Stimulated activated CD4-positive, alpha-beta T cell treated with anti-CD3 and anti-CD28 coated beads, Interleukin-12 subunit alpha, Interleukin-12 subunit beta, amount 100 ng/mL, for 48 hours (primary cell): ENCODE measurements at places on chromosomes 12 and 14.

DNA sequence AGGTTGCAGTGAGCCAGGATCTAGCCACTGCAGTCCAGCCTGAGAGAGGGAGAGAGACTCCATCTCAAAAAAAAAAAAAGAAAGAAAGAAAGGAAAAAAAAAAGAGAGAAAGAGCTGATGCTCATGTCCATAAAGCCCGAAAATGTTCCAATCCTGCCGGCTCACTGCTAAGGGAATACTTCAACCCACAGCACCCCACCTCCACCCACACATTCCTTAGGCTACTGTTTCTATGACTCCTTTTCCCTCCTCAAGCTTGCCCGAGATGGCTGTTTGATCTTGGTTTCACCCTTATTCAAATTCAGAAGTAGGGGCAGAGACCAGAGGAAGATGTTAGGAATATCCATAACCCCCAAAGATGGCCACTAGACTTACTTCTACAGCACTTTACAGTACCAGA lies 59.5 kb upstream of the RASSF3 start:
- DNase-seq, result no peak

GRCh38 chr14:102159841-102160240 lies 20.1 kb downstream of the WDR20 start:
- DNase-seq, result no peak

GRCh38 chr14:54556535-54556934 lies 10.4 kb upstream of the SAMD4A start:
- DNase-seq, result no peak

- no peak for DNase-seq
Observed at GRCh38 chr14:68203871-68204270, 384.3 kb downstream of the RAD51B start.

GRCh38 chr14:92544051-92544720 lies 30.6 kb downstream of the RIN3 start:
- DNase-seq, result no peak

- DNase-seq, result no peak
Observed at GRCh38 chr14:102565959-102566358, 26.5 kb upstream of the RCOR1 start.

DNA sequence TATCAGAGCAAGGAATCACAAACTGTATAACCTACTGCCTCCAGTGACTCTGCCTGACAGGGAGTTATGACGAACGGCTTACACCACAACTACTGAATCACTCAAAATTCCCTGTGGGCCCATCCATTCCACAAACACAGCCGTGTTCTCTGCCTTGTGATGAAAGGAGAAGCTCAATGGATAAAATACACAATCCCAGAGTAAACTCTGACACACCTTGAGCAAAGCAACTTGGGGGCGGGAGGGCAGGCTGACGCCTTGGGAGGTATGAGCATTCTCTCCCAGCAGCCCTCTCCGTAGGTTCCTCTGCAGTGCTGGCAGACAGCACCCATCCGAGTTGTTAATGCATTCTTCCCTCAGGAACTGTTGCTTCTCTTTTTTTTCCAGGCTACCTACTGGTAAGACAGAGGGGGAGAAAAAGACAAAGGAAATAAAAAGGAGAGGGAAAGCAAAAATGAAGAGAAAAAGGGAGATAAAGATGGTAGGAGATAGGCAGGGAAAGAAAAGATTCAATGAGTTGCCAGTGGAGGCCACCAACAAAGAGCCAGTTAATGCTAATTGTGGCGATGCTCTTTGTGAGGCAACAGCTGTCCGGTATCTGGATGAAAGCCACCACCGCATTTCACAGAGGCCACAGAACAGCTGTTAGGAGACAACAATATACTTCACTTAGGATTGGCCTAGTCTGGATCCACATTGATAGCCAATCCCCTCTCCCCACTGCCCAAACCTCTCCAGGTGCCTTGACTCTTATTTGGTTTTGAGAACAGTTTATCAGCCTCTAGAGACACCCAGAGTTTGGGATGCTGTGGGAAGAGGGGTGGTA lies 4.7 kb upstream of the DIO2 start:
- DNase-seq, result no peak

- DNase-seq, result no peak
Observed at GRCh38 chr14:60179431-60179869, 14.3 kb upstream of the DHRS7 start.

DNA sequence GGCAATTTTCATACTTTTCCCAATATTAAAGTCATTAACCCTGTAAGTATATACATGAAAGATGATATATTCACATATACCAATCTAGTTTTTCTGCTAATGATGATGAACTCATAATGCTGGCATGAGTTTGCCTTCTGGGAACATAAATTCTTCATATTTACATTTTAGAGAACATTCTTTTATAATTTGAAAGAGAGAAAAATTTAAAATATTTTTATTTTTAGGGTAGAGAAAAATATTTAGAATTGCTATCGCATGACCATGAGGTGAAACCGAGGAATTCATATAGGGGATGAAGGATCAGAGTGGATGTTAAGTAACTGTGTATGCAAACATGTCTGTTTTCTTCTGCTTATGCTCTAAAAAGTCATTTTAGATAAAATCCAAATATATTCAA lies 825.3 kb upstream of the FLRT2 start:
- DNase-seq, result no peak

GRCh38 chr14:99512571-99513182 lies 31.5 kb downstream of the CCNK start:
- no peak for DNase-seq

- DNase-seq, result no peak
Observed at GRCh38 chr12:104249017-104249416, 33.4 kb downstream of the TXNRD1 start.

DNA sequence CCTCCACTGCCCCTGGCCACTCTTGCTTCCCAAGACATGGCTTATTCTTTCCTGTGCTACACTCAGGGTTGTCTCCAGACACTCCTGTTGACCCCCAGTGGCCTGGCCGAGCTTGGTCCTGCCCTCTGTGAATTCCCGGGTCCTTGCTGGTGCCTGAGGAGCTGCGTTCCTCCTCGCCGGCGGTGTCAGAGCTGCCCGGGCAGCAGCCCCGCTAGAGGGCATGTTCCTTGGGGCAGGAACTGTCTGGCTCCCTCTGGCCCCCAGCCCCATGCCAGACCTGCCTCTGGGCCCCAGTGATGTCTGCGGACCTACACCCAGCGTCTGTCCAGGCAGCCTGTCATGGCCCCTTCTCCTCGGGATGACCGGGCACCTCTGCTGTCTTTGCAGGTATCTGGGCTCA lies 68.4 kb downstream of the AACS start:
- no peak for DNase-seq

DNA sequence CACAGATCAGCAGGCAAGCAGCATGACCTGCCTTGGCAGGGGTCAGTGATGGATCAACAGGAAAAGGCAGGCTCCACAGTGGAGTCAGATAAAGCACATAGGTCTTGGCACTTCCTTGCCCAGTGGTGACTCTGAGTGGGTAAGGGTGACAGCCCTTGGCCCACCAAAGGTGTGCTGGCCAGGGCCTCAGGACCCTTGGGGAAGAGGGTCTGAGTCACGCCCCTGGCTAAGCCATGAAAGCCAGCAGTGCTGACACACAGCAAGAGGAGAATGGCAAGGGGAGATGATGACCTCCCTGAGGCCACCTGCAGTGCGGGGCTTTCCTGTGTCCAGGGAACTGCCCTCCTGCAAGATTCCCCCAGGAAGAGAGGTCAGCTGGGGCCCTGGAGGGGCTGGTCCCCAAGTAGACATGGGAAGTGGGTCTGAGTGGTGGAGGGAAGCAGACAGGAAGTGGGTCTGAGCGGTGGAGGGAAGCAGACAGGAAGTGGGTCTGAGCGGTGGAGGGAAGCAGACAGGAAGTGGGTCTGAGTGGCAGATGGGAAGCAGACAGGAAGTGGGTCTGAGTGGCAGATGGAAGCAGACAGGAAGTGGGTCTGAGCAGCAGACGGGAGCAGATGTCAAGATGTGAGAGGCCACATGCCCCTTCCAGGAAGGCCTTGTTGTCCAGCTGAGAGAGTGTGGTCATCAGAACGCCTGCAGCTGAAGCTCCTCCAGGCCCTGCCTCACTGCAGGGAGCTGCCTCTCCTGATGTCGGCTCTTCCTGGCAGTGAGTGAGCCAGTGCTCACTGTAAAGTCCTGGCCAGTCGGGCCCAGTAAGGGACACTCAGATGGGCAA lies 34.8 kb downstream of the DIO3 start:
- peak; percentile 10 for DNase-seq

- no peak for DNase-seq
Observed at GRCh38 chr12:131135311-131135785, 181.6 kb downstream of the ADGRD1 start.

- no peak for DNase-seq
Observed at GRCh38 chr14:50943943-50944646, at the start of gene PYGL. PYGL (minus strand) TSS chr14:50944483; CDS start chr14:50944403, 80 bp downstream.

DNA sequence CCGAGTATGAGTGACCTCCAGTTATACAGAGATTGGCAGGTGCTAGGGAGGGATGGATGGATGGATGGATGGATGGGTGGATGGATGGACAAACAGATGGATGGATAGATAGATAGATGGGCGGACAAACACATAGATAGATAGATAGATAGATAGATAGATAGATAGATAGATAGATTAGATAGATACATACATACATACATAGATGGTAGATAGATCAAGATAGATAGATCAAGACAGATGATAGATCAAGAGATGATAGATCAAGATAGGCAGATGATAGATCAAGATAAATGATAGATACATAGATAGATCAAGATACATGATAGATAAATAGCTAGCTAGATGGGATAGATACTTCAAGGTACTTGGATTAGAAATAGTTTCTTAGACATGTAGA lies 18.6 kb upstream of the RFLNA start:
- no peak for DNase-seq

GRCh38 chr14:35374263-35374712 lies 30.3 kb downstream of the NFKBIA start:
- DNase-seq, result no peak

- no peak for DNase-seq
Observed at GRCh38 chr14:94936401-94936892, 166.5 kb upstream of the GSC start.

DNA sequence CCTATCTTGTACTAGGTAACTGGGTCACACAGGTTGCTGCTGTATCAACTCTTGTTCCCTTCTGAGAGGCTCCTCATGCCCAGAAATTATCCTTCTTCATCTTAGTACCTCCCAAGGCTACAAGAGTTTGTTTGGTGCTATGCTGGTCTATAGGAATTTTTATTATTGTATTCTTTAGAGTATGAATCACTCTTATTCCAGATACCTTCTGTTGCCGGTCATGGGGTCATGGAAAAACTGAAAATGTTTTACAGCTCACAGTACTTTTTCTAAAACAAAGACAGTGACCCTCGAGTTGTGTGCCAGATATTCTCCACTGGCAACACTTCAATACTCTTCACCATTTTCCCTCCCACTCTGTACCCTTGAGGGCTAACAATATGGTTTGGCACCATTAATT lies 1598.0 kb upstream of the TMEM132C start:
- DNase-seq, result no peak

DNA sequence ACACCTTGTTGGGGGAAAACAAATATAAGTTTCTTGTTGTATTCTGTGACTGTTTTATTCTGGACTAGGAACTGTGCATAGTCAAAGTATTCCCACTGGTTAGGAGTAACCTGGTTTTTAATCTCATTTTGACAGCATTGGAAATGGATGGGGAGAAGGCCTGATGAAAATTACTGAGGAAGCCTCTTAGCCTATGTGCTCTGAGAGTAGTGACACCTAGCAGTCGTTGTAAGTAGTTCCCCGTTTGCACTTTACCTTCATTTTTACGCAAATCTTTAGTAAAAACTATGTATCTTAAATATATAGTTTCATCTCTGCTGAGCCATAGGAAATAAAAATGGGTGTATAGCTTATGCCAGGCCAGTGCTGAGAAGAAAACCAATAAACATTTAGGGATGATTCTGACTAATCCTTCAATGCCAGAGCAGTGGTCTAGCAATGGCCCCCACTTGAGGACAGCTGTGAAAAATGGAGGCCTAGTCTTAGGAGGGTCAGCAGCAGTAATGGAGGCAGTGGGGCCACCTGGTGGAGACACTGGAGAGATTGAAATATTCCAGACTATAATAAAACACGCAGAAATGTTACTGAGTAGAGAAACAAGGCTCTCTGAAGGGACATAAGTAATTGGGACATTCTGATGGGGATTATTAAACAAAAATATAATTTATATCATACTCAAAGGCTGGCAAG lies 133.2 kb upstream of the NOVA1 start:
- no peak for DNase-seq

DNA sequence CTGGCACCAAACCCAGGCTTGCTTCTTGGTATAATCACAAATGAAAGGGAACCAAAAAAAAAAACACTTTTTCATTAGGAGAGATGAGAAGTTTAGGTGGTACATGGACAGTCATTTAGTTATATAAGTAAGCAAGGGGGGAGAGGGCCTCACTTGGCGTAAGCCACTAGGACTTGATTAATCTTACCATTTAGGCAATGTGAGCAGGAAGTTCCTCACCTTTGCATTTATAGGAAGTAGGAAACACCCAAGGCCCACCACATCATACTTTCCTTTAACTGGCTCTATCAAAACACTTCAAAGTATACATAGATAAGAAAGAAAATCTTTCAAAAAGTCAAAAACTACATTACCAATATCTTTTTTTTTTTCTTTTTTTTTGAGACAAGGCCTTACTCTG lies 6.7 kb upstream of the RPS6KA5 start:
- no peak for DNase-seq

DNA sequence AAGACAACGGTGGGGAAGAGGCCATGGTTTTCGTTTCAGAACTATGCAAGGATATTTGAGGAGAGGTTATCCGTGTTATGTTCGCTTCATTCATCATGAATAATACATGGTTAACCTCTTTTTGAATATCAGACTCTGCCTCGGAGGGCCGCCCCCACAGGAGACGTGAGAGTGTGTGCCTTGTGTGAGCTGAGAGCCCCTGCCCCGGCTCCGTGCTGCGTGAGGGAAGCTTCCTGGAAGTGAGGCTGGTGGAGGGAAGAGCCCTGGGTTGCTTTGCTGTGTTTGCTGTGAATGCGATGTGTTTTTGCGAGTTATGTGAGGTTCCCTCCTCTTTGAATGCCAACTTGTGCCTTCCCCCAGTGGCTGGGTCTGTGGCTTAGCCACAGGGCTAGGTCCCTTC lies 146.0 kb upstream of the RTL1 start:
- no peak for DNase-seq

DNA sequence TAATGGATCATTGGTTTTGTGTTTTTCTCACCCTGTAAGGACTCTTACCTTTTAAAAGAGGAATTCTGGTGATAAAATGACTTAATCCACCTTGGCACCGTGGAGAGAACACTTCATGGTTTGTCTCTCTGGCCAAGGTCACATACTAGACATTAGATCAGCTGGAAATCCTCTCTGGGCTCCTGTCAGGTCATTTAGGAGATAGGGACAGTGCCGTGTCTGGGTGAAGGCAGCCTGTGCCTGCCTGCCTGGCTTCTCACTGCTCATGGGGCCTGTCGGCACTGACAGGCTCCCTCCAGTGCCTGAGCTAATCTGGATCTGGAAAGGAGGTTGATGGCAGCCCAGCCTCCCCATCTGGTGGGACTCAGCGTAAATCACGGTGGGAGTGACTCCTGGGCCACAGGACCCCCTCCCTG lies 5.7 kb downstream of the CRADD start:
- no peak for DNase-seq

- DNase-seq, result no peak
Observed at GRCh38 chr14:68085742-68086141, 266.2 kb downstream of the RAD51B start.

- DNase-seq, result no peak
Observed at GRCh38 chr14:88616697-88617096, 53.9 kb downstream of the ZC3H14 start.

- no peak for DNase-seq
Observed at GRCh38 chr12:12157424-12157823, 86.7 kb downstream of the BCL2L14 start.
